ENCODE measurements at places on chromosomes 5 and 9.

GRCh38 chr5:66701244-66701643 is 105.1 kb downstream of the MAST4 start:
- no peak for DNase-seq

GRCh38 chr9:2039294-2040180 is 24.4 kb downstream of the SMARCA2 start:
- peak; percentile 29 for DNase-seq

DNA sequence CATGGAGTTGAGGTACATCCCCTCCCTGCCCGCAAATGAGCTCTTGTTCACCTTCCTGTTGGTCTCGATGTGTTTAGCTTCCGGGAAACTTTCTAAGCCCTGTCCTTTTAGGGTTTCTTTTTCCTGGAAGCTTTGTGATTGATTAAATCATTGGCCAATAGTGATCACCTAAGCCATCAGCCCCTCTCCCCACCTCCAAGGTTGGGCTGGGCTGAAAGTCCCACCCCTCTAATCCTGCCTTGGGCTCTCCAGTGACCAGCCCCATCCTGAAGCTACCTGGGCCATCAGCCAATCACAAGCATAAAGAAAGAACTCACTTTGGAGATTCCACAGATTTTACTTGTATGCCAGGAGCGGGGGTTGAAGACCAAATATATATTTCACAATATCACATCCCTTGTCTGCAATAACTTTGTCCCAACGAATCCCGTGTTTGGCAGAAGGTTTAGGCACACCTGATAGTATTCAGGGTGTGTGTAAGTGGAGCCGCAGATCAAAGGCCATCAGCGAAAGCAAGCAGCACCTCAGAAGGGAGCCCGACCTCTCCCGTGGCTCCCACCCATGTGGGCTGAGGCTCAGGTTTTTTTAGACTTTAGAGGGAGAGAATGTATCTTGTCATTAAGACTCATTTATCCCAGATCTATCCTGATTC is 20.4 kb downstream of the ROPN1L start:
- no peak for DNase-seq

GRCh38 chr9:27394154-27394825 is 97.3 kb upstream of the EQTN start:
- DNase-seq = no peak

DNA sequence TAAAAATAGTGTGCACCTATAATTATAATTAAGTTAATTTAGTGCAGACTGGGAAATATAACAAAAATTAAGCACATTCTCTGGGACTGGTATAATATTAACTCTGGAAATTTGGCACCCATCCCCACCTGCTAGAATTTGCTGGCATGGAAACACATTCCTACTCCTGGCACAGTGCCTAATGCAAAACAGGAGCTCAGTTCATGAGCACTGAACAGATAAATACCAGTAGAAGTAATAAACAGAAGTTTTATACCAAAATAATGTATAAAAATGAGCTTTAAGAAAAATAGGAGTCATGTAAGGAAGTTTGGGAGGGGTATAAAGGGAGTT is 23.7 kb upstream of the NPR3 start:
- DNase-seq = no peak

- DNase-seq = no peak
Measured at GRCh38 chr9:137665697-137666512, 47.1 kb downstream of the EHMT1 start.

DNA sequence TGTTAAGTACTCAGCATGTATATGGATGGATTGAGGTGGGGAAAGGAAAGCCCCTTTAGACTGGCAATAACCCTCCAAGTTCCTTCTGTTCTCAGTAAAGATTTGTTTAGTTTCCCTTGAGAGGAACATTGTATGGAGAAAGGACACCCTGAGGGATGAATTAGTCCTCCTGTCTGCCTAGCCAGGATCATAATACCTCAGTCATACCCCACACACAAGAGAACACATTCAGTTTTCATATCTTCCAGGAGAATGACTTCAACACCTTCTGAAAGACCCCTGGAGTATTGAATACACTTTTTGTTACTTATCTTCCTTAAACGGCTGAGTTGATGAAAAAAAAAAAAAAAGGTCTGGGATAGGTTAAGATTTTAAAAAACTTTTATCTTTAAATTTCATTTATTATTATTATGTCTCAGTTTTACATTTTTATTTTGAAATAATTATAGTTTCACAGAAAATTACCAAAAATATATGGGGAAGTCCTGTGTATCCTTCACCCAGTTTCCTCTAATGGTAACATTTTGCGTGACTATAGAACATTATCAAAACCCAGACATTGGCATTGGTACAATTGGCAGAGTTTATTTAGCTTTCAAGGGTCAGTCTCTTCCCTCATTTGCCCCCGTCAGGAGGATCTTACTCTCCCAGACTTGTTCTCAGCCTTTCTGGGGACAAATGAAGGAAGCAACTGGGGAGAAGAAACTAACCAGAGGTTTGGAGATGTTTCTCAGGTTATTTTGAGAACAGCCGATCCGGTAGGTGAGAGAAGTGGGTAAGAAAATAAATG is 88.0 kb downstream of the ACTBL2 start:
- no peak for DNase-seq

- no peak for DNase-seq
Measured at GRCh38 chr9:128448746-128449145, 7.1 kb upstream of the ODF2 start.

GRCh38 chr5:89253666-89254352 is 370.8 kb upstream of the MEF2C start:
- DNase-seq = no peak

- DNase-seq = no peak
Measured at GRCh38 chr5:62937661-62938558, 359.3 kb downstream of the LRRC70 start.

DNA sequence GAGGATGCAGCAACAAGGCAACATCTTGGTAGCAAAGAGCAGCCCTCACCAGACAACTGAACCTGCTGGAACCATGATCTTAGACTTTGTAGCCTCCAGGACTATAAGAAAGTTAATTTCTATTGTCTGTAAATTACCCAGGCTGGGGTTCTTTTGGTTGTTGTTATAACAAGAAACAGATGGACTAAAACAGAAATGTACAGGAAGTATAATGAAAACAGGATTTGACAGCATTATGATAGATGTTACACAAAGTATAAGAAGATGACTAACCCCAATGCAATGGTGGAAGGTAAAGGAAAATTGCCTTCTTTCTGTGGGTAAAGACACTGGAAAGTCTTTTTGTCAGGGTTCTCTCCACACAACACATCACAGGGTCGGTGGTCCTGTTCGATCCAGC is 204.2 kb downstream of the SGCD start:
- no peak for DNase-seq

DNA sequence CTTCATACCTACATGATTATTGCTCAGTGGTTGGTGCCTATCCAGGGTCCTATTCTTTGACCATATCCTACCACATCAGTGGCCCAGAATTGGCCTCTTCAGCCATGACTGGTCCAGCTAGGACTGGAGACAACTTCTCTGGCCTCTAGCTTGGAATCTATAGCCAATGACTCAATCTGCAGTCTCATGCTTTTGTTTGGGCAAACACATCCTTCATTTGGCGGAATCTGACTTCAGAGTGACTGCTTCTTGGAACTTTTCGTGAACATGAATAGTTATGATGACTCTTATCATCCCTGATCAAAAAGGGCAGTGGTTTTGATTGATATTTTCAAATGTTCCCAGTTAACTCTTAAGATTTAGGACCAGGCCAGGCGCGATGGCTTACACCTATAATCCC is 134.1 kb downstream of the PAPPA start:
- DNase-seq = no peak

DNA sequence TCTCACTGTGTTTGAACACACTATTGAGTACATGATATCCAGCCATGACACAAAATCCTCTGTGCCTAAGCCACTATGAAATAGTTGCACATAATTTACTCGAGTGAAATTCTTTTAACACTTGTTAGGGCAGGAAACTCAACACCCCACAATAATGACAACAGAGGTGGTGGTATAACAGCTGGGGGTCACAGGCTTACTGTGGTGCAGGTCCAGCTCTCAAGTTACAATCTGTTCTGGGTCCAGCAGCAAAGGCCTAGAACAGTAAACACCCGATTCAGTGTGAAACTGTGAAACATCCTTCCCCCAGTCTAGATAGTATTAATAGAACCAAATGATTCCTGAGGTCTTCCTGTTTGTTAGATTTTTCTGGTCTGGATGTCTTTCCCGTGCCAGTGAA is 102.9 kb upstream of the APC start:
- DNase-seq = no peak

DNA sequence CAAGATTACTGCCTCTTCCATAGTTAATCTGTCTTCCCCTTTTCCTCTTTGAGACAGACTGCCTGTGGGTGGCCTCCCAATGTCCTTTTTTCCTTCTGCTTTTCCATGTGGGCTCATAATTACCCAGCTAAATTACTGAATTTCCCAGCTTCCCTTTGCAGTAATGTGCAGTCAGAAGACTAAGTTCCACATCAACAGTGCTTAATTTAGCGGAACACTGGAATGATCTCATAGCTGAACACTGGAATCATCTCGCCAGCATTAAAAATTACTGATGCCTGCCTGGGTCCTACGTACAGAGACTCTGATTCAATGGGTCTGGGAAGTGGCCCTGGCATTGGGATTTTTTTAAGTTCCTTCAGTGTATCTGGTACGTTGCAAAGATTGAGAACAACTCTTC is 84.3 kb downstream of the DNAH5 start:
- no peak for DNase-seq

DNA sequence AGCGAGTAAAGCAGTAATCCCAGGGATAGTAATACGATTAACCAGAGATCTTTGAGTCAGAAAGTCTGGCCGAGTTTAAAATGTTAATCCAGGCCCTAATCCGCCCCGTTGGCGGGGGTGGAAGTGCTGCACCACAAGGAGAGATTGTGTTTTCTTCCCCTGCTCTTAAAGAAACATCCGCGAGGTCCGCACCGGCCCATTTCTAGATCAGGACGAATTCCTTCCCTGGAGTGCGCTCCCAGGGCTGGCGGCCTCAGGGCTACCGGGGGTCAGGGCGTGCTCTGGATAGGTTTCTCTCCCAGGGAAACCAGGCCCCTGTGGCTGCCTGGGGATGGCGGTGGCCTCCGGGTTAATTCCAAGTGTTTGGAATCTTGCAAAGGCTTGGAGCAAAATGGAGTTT is 9.3 kb upstream of the NEUROG1 start:
- no peak for DNase-seq

DNA sequence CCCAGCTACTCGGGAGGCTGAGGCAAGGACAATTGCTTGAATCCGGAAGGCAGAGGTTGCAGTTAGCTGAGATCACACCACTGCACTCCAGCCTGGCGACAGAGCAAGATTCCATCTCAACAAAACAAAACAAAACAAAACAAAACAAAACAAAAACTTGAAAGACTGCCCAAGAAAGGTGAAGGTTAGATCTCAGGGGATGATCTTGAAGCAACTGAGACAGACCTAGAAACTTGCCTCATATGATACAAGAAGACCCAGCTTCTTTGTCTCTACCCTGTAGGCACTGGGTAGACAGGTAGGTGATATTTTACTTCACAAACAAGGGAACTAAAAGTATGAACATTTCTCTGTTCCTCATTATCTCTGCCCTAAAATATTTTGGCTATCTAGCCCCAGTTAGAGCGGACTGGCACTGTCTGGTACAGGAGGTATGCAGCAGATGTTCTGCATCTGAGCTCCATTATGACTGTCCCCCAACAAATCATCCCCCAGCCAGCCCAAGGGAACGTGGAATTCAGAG is 26.3 kb upstream of the SHOC1 start:
- no peak for DNase-seq

- no peak for DNase-seq
Measured at GRCh38 chr5:72847439-72847838, 31.0 kb downstream of the TNPO1 start.

DNA sequence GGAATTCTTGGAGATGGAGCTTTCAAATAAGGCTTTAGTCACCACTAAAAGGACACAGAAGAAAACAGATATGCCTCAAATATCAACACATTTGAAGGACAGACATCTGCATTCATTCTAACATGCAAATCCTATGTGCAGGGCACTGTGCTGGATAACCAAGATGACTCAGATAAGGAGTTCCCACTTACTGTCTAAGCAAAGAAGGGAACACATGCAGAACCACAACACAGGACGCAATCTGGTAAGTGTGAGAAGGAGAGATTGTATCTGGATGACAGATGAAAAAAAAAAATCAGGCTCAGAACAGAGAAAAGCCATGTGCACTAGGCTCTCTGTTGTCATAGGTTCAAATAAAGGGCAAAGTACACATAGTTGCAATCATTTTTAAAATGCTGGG is 42.5 kb downstream of the ELAVL2 start:
- DNase-seq = no peak

- no peak for DNase-seq
Measured at GRCh38 chr9:108786901-108787689, 68.7 kb downstream of the ACTL7B start.

DNA sequence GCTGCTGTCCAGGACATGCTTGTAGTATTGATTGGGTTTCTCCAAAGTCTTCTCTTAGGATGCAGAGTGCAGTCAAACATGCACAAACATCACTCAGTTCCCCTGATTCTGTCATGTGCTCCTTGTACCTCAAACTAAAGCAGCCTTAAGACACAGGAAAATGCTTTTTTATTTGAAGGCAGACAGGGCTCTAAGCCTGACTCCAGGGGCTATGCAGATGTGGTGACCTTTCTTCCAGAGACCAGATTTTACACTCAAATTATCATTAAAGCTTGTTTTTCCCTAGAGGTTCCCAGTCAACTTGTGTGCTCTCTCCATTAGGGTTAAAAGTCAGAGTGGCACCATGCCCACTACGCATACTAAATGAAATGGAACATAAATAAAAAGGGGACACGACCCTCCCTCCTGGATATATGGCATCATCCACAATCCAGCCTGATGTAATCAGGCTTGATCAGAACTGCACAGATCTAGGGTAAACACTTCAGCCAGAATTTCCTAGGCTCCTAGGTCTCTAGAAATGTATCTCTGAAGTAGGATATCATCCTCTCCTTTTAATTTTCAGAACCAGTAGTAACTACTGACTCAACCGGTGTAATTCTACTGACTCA is 771.1 kb downstream of the NR2F1-AS1 start:
- no peak for DNase-seq

GRCh38 chr9:78821126-78821822 is 524.3 kb downstream of the PSAT1 start:
- DNase-seq = no peak

DNA sequence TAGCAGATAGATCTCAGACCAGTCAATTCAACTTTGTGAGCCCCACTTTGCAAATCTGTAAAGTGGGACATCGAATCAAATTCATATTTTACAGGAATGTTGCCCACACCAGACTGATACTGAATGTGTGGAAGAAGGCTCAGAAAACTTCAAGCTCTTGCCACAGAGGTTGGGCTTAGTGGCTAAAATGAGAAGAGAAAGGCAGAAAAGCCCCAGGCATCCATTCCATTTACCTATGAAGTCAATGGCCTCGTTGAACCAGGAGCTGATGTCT is 1.7 kb downstream of the DUSP1 start:
- no peak for DNase-seq

Data from left hindlimb (tissue), 1 donor.